Calu3 (cell line): ENCODE measurements at places on chromosomes 13 and 19.

DNA sequence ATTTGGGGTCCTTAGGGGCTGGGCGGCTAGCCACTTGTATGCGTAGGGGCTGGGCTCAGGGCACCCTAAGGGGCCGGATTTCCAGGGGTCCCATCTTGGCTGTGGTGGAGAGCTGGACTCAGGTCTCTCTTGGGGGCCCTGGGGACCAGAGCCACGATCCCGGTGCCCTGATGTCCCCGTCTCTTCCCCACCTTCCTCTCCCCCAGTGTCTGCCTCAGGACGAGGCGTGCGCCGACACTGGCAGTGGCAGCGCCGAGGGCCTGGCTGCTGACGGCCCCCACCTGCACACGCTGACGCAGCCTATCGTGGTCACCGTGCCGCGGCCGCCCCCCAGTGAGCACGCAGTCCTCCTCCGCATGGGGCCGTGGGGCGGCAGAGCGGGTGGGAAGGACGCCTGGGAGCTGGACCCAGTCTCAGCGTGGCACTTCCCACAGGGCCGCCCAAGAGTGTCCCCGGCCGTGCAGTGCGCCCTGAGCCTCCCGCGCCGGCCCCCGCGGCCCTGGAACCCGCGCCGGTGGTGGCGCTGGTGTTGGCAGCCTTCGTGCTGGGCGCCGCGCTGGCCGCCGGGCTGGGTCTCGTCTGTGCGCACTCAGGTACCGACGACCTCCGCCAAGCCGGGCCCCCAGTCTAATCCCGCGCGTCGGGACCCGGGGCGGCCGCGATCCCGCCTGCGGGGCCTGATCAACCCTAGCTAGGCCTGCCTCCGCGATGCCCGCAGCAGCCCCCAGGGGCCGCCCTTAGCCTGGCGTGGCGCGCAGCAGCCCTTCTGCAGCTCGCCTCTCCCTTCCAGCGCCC, 2.7 kb upstream of the SNAPC2 start:
- no peaks in the 10 kb centered on the region for H3K27me3 ChIP-seq
- H3K27ac ChIP-seq: no peak overlapping the region
- DNase-seq: peak; percentile 62
- peaks cover 8% of the 10 kb centered on the region for H3K4me1 ChIP-seq
- peaks cover 41% of the 10 kb centered on the region for H3K36me3 ChIP-seq
- peak overlapping the region; percentile 65 for H3K4me3 ChIP-seq

DNA sequence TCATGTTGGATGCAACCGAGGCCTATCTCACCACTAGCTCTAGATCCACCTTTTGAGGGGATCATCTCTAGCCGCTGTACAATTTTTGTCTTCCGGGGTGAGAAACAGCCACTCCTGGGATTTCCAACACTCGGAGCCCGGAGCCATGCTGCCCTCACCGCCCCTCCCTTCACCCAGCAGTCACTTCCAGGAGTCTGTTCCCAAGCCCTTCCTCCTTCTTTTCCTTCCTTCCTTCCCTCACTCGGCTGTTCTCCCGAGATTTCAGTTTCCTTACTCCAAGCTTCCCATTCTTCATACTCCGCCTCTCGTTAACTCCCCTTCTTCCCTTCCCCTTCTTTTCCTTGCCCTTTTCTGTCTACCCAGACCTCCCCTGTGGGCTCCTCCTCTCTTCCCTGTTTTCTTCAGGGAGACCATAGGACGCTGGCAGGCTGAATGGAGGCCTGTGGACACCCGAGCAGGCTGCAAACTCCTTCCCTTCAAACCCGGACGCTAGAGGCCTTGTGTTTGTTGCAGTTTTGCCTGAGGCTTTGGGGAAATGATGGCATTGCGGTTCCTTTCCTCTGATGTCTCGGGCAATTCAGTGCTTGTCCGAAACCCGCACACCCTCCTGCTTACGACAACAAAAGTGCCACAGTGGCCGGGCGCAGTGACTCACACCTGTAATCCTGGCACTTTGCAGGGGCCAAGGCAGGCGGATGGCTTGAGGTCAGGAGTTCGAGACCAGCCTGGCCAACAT, 96.0 kb downstream of the CAB39L start:
- no peak for DNase-seq
- H3K4me3 ChIP-seq: no peak overlapping the region
- H3K27ac ChIP-seq: no peak overlapping the region
- H3K4me1 ChIP-seq: no peaks in the 10 kb centered on the region
- H3K27me3 ChIP-seq: no peaks in the 10 kb centered on the region
- no peaks in the 10 kb centered on the region for H3K36me3 ChIP-seq

- DNase-seq: no peak
- H3K4me3 ChIP-seq: no peak overlapping the region
- H3K27me3 ChIP-seq: peaks cover 39% of the 10 kb centered on the region
- H3K4me1 ChIP-seq: peaks cover 31% of the 10 kb centered on the region
- peaks cover 4% of the 10 kb centered on the region for H3K36me3 ChIP-seq
- H3K27ac ChIP-seq: no peak overlapping the region
These were observed 2.3 kb downstream of the NCCRP1 start for GRCh38 chr19:39199025-39199424.

DNA sequence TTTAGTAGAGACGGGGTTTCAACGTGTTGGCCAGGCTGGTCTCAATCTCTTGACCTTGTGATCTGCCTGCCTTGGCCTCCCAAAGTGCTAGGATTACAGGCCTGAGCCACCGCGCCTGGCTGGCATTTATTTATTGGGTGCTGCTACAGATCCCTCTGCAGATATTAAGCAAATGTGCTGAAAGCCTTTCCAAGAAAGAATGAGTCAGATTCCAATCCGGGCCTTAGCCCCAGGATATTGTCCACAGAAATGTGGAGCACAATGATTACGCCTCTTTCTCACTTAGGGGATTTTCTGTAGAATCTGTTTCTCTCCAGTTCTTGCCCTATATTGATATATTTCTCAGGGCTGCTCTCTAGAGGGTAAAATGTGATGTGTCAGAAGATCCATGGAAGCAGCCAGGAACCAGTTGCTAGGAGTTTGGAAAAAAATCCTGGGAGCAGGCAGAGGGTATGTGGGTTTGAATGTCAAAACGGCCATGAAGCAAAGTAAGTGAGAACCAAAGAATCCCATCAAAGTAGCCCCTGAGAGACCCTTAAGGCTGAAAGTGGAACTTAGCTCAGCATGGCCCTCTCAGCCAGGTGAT, 24.8 kb upstream of the IGFL4 start:
- H3K4me3 ChIP-seq: no peak overlapping the region
- no peak overlapping the region for H3K27ac ChIP-seq
- H3K27me3 ChIP-seq: peaks cover 100% of the 10 kb centered on the region

DNA sequence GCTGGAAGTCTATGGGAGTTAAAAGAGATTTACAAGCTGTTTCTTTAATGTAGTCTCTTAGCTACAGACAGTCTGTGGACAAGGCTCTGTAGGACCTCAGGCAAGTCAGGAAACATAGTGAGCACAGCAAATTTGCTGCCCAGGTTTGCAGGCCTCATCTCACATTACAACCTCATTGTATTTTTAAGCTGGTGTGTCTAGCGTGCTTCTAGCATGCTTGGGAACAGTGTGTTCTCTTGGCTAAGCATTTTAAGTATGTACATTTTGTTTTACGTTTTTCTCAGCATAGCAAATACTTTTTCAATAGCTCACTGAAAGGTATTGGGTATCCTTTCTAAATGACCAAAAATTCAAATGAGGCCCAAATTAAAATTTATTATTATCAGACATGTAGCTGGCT, 113.2 kb downstream of the STARD13 start:
- H3K27ac ChIP-seq: no peak overlapping the region
- H3K4me3 ChIP-seq: no peak overlapping the region
- no peaks in the 10 kb centered on the region for H3K4me1 ChIP-seq
- DNase-seq: no peak
- no peaks in the 10 kb centered on the region for H3K27me3 ChIP-seq

DNA sequence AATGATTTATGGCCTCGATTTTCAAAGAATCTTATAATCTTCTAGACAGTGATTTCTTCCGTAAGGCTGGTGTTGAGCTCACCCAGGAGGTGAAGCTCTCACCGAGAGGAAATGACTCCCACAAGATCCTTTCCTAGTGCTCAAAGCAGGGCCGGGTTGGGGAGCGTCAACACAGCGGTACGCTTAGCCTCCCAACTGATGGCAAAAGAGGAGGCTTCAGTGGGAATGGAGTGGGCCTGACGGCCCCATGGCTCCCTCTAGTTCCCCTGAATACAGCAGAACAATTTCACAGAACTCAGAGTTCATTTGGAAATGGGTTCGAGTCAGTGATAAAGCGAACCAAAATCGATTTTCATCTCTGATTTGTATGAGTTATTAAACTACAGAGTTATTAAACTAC, 449.5 kb downstream of the KLF12 start:
- no peak overlapping the region for H3K4me3 ChIP-seq
- no peaks in the 10 kb centered on the region for H3K27me3 ChIP-seq
- DNase-seq: no peak
- H3K27ac ChIP-seq: no peak overlapping the region

DNA sequence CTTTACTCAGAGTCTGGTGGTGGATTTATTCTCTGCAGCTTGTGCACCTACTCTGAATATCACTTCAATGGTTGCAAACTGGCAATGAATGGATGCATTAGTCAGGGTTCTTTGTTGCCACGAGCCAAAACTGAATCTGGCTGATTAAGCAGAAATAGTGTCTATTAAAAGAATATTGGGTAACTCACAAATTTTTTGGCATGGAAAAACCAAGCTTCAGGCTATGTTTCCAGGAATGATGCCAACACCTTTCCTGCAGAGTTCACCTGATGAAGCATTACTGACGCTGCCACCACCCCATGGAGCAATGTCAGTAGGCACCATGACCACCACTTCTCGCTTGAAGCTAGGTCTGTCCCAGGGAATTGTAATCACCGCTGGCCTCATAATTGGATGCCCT, 597.8 kb upstream of the SLC10A2 start:
- H3K27me3 ChIP-seq: no peaks in the 10 kb centered on the region
- H3K27ac ChIP-seq: no peak overlapping the region
- H3K4me1 ChIP-seq: no peaks in the 10 kb centered on the region
- DNase-seq: no peak
- no peak overlapping the region for H3K4me3 ChIP-seq

GRCh38 chr13:55361141-55361540, 1779.6 kb upstream of the PRR20A start:
- H3K27me3 ChIP-seq: no peaks in the 10 kb centered on the region
- H3K27ac ChIP-seq: no peak overlapping the region
- no peaks in the 10 kb centered on the region for H3K4me1 ChIP-seq

DNA sequence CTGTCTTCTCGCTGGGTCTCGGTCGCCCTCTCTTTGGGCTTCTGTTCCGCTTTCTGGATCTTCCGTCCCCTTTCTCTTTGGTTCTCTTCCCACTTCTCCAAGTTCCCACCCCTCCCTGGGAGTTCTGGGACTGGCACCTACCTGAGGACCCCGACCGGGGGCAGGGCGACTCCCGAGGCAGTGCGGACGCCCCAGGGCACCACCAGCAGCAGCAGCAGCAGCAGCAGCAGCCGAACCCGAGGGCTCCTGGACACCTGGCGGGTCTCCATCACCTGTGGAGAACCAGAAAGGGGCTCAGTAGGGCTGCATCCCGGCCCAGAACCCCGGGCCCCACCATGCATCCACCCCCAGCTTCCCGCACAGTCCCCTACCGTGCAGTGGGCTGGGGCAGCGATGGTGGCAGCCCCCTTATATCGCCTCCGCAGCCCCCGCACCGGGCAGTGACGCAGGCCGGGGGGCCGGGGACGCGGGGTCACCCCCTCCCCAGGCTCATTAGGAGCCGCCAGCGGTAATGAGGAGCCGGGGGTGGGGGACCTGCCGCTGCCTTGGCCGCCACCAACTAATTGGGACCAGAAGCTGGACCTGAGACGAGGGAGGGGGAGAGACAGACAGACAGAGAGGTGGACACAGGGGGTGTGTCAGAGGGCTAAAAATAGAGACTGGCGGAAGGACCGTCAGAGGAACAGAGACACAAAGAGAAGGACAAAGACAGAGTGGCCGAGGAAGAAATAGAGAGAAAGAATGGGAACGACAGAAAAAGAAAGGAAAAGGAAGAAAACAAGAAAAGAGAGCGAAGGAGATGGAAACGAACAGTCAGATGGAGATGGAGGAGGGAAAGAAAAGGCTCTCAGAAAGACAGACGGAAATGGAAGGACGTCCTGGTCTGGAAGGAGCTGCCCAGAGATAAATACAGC, at the start of gene PTH2:
PTH2 (minus strand) TSS at position 371 of the 914 bp plus-strand sequence; CDS start at position 269, 102 bp downstream.
- H3K4me1 ChIP-seq: peaks cover 39% of the 10 kb centered on the region
- H3K27ac ChIP-seq: no peak within 1 kb of the TSS
- no peak within 1 kb of the TSS for H3K4me3 ChIP-seq
- DNase-seq: no peak
- H3K27me3 ChIP-seq: peaks cover 100% of the 10 kb centered on the region
- H3K36me3 ChIP-seq: peaks cover 5% of the 10 kb centered on the region

- no peaks in the 10 kb centered on the region for H3K36me3 ChIP-seq
- no peak for DNase-seq
- no peaks in the 10 kb centered on the region for H3K27me3 ChIP-seq
- no peak overlapping the region for H3K27ac ChIP-seq
- no peaks in the 10 kb centered on the region for H3K4me1 ChIP-seq
These were observed 79.1 kb downstream of the ZNF254 start for GRCh38 chr19:24166055-24166454.

- DNase-seq: peak; percentile 71
- peaks cover 65% of the 10 kb centered on the region for H3K27me3 ChIP-seq
- H3K27ac ChIP-seq: no peak overlapping the region
- no peak overlapping the region for H3K4me3 ChIP-seq
These were observed 13.3 kb upstream of the LEUTX start for GRCh38 chr19:39765091-39766076.
